Left lung (tissue), 14 donors: ENCODE measurements at places on chromosomes 11 and 22. TPM values are rescaled to one million over a fixed set of nuclear protein-coding genes. Genes with fewer than 3 reads are reported as not detected.

ACRV1 gene
- polyA plus RNA-seq = 1.5 TPM

LTBP3 gene
- 322 TPM for polyA plus RNA-seq

HEPHL1 gene
- 0.21 TPM for polyA plus RNA-seq

DNA sequence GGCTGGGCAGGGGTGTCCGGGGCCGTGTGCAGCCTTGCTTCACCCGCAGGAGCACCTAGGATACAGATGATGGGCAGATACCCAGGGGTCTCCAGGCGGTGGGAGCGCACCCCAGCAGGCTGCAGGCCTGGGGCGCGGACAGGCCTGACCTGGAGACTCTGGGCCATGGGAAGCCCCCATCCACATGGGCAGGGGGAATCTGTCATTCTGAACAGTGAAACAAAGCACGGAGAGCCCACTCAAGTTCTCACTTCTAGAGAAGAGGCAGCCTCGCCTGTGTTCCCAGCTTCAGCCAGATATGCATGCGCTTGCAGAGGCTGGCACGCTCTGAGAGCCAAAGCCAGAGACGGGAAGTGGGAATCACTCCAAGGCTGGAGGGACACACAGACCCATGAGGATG, 333.1 kb downstream of the BRD1 start:
- no peak for DNase-seq

GRCh38 chr22:21832291-21833290, 34.9 kb downstream of the MAPK1 start:
- no peak for DNase-seq

DNA sequence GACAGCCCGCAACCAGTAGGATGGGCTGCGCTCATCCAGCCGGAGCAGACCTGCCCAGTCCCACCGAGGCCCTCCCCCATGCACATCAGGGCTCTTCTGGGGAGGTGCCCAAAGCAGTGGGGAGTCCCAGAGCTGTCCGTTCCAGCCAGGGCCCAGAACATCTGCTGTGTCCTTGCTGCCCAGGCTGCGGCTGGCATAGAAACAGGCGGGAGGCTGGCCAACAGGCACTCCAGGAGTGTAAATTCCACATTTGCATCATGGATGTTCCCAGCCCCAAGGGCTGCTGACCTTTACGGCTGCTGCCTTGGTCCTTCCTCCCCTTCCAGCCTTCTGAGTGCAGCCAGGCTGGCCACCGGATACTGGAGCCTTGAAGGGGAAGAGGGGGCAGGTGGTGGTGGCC, 30.0 kb upstream of the SYT7 start:
- no peak for DNase-seq

DNA sequence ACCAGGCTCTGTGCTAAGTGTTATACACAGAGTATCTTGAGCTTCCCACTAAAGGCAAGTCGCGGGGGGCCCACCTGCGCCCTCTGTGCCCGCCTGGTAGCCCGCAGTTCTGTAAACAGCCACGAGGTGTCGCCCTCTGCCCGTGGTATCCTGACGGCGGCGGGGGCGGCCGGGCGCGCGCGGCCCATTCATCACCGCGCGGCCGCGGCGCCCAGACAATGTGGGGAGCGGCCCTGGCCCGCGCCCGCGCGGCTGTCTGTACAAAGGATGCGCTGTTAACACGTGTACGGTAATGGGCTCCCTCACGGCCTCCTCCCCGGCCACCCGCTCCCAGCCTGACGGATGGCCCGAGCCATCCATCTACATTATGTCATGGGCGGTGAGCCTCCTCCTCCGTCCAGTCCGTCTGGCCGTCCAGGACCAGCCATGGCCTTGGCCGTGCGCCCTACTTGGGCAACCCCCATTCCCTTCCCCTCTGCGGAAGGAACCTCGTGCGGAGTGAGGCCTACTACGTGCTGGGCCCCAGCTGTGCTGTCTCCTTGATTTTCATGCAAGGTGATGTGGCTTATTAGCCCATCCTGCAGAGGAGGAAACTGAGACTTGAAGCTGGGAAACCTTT, 99.4 kb downstream of the MIAT start:
- DNase-seq = no peak

GRCh38 chr11:10561947-10562346, 6.5 kb downstream of the LYVE1 start:
- no peak for DNase-seq

GRCh38 chr22:37982151-37982785, 2.1 kb downstream of the SOX10 start:
- DNase-seq = no peak
